ENCODE measurements at places on chromosomes 3 and 15.
A peak's percentile ranks its signal among the peaks of the same experiment; 100 is the strongest.

DNA sequence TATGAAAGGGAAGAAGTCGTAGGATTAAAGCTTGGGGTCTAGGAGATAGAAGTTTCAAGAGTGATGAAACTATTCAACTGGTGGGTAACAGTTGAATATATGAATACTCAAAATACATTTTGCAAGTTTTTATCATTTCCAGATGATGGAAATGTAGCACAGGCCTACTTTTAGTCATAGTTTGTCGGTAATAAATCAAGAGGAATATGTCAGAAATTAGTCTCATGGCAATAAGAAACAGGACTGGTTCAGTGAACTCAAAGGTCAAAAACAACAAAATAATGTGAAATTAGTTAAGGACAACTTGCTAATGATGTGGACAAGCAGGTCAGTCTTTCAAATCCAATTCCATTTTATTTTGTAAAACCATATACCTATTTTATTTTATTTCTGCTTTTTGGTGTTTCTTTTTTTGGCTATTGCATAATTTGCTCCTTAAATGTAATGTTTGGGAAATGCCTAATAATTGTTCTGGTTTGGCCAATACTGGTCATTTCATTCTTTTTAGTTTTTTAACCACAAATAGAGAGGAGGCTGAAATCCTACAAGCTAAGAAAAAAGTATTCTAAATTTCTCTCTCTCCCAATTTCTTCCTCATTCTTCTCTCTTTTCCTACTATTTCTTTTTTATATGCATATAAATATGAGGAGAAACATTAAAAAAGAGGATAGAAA lies 195.2 kb upstream of the ARHGEF26 start:
- DNase-seq = no peak

DNA sequence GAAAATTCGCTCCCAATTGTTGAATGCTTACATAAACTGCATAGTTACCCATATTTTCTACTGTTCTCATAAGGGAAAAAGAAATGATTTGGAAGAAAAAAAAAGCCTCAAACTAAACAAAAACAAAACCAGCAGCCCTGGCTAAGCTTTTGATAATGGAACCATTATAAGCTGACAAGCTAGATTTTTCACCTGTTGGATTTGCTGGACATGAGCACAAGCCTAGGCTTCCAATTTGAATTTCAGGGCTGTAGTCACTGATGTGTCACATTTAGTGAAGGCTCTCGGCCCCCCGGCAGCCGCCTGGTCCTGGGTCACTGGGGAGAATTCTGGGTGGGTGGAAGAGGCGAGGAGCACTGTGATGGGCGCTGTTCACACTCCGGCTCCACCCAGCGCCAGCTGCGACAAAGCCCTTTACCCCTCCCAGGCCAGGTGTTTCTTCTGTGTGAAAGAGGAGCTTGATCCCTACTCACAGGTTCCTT lies 4.6 kb downstream of the FBXL22 start:
- DNase-seq = peak; percentile 80

GRCh38 chr3:129533406-129533805 lies 5.0 kb downstream of the RHO start:
- no peak for DNase-seq

DNA sequence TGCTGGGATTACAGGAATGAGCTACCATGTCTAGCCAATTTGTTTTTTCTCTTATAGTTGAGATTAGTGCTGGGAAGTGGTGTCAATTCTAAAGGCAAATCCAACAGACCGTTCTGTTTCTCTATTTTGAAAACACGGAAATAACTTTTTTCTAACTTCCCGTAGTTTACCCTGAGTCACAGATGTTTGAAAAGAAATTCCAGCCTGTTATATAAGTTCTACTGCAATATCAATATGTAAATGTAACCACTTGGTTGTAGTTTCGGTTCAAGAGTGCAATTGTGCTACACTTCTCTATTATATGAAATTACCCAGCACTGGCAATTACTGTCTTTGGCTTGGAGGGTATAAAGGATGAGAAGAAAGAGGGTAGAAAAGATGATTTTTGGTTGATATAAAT lies 22.3 kb upstream of the GNB4 start:
- DNase-seq = no peak
